Endothelial cell (in vitro differentiated cells): ENCODE measurements at places on chromosomes 1 and 21.

GRCh38 chr1:224622831-224623230 lies 6.7 kb downstream of the CNIH3 start:
- no peak for DNase-seq

DNA sequence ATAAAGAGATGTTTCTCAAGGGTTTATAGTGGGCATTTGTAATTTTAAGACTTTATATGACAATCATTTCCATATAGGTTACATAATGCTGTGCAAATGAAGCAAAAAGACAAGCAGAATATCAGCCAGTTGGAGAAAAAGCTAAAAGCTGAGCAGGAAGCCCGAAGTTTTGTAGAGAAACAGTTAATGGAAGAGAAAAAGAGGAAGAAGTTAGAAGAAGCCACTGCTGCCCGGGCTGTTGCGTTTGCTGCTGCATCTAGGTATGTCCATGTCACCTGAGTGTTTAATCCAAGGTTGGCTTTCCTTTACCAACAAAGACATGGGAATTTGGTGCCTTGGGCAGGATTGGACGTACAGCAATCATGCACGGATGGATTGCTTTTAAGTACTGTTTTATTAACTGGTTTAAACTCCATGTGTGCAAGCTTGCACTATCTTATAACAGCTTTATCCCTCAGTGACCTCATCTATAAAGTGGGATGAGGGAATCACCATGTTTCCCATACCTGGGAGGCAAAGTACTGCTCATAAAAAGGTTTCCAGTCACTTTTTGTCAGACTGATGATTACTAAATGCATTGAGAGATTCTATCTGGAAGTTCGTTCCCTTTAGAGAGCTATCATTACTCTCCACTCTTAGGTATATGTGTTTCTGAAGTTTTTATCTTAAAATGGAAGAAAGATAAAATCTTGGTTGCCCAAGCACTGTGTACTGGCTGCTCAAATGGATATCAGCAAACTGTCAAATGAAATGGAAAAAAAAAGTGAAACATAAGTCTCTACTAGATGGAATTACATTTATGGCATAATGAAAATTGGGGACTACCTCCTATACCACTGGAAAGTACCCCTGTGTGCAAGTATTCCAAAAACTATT lies 55.1 kb downstream of the MACO1 start:
- no peak for DNase-seq

GRCh38 chr1:231930257-231930947 lies 303.8 kb downstream of the DISC1 start:
- DNase-seq: no peak

DNA sequence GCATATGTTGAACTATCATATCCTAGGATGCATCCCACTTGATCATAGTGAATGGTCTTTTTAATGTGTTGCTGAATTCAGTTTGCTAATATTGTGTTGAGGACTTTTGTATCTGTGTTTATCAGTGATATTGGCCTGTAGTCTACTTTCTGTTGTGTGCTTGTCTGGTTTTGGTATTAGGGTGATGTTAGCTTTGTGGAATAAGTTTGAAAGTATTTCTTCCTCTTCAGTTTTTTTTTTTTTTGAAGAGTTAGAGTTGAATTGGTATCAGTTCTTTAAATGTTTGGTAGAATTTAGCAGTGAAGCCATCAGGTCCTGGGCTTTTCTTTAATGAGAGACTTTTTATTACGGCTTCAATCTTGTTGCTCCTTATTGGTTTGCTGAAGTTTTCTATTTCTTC lies 162.3 kb downstream of the VAV3 start:
- no peak for DNase-seq

- no peak for DNase-seq
These were observed 10.2 kb downstream of the ERG start for GRCh38 chr21:38487901-38488639.

GRCh38 chr1:36342426-36343185 lies 19.2 kb upstream of the EVA1B start:
- peak; percentile 55 for DNase-seq

GRCh38 chr1:58971629-58972140 lies 187.8 kb upstream of the JUN start:
- no peak for DNase-seq

DNA sequence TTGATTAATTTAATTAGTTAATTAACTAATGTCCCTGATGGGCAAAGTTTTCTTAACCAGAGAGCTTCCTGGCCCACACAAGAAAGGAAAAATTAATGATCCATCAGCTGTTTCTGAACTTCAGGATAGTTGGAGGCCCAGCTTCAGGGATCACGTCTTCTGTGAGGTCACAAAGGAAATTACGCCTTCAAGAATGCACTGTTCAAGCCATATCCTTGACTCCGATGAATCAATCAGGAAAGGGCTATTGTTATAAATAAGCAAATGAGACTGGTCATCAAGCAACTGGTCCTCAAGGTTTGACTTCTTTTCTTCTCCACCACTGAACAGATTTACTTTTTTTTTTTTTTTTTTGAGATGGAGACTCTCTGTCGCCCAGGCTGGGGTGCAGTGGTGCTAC lies 40.6 kb downstream of the TCP10L start:
- DNase-seq: no peak

- no peak for DNase-seq
These were observed 35.3 kb upstream of the NGF start for GRCh38 chr1:115373305-115373704.

DNA sequence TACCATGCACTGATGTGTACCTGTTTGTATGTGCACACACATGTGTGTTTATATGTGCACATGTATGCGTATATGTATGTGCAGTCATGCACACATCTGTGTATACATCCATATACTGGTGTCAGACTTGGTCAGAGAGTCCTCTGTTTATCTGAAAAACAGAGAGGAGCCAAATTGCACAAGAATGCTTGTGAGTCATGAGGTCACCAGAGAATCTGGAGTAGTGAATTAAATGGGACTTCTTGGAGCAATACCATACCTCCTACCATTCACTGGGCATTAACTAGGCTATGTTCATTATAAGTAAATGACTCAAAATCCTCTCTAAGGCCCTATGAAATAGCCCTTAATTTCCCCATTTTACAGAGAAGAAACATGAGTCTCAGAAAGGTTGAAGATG lies 272.1 kb upstream of the C1orf87 start:
- no peak for DNase-seq
